ENCODE measurements at places on chromosomes 3 and 15. TPM values are rescaled to one million over a fixed set of nuclear protein-coding genes. Genes with fewer than 3 reads are reported as not detected.

The CLN6 gene
- polyA plus RNA-seq: 1.4 TPM

The MESP1 gene
- 0.32 TPM for polyA plus RNA-seq

The RAB5A gene
- 41.9 TPM for polyA plus RNA-seq

The FAM131A gene
- polyA plus RNA-seq: 4.3 TPM

The SLC12A1 gene
- polyA plus RNA-seq: not detected

The ANKRD63 gene
- polyA plus RNA-seq: not detected

The ISLR2 gene
- polyA plus RNA-seq: not detected

The ABHD17C gene
- 0.85 TPM for polyA plus RNA-seq

The CFAP92 gene
- polyA plus RNA-seq: not detected

The HRG gene
- not detected for polyA plus RNA-seq

DNA sequence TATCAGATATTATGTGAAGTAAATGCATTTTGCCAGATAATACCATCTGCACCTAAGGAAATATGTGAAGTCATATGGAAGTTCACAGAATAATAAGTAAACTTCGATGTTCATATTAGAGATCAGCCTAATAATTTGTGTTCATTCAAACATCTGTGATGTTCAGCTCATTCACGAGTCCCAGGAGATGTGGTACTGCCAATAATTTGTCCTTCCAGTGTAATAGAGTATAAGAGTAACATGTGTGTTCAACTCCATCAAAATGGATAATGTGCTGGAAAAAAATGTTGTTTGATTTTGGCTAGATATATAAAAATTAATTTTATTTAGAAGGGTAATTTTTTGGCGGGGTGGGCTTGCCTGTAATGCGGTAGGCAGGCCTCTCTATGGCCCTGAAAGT, 75.4 kb upstream of the ARL6 start:
- no peak for DNase-seq

GRCh38 chr3:134364936-134365765, 9.1 kb downstream of the AMOTL2 start:
- DNase-seq: no peak

GRCh38 chr3:136882571-136882970, 20.6 kb downstream of the NCK1 start:
- peak; percentile 33 for DNase-seq

GRCh38 chr3:137568880-137569279, 195.2 kb upstream of the SOX14 start:
- no peak for DNase-seq

GRCh38 chr3:65741540-65741939, 297.2 kb downstream of the MAGI1 start:
- DNase-seq: no peak

GRCh38 chr3:139286825-139287224, 57.0 kb upstream of the MRPS22 start:
- no peak for DNase-seq

DNA sequence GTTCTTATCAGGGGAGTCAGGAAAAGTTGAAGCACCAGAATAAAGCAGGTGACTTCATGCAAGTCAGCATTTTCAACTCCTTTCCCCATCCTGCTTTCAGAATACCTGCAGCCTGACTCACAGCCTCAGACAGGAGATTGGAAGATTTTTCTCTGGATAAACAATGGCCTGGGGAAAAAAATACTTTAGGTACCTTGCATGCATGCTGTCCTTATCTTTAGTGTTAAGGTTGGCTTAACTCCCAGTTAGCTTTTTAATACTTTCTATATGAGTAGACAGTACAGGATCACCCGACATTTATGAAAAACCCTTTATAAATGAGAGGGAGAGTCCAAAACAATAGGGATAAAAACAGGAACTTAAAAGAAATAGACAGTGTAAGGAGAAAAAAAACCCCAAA, 53.6 kb downstream of the PAK2 start:
- DNase-seq: no peak

- DNase-seq: no peak
These were observed 556.2 kb upstream of the SUCLG2 start for GRCh38 chr3:68210635-68211034.

DNA sequence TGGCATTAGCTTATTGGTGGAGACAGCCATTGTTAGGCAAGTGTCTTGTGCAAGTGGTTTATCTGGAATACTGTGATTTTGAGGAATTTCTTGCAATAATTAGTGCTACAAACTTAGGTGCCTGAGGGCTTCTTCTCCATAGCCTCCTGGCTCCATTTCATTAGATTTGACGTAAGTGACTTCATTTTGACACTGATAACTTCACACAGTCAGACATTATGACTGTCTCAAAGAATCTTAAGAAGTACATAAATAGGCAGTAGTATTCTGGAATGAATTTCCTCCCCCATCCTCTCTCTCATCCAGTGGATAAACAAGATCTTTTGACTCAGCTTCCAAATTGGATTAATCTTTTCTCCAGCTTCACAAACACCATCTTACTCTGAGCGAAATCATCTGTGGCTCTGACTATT, 19.0 kb downstream of the ARL14 start:
- DNase-seq: no peak

- no peak for DNase-seq
These were observed 32.6 kb upstream of the GYG1 start for GRCh38 chr3:148958696-148959095.

- DNase-seq: peak; percentile 36
These were observed 63.2 kb downstream of the AKAP13 start for GRCh38 chr15:85443593-85444087.

DNA sequence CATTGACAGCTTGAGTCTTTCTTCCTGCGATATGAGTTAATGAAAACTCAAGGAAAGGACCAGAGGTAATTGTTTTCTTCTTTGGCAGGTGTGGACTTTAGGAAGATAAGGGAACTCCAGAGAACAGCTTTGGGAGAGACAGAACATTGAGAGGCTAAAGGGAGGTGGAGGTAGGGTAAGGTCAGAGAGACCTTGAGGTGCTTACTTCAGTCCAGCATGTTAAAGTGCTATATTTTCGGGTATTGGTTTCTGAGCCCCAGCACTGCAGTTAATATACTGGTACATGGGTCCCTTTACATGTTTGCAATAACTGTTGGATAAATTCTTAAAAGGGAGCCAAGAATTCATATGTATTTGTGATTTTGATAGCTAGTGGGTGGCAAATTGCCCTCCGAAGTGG, 322.1 kb downstream of the THSD4 start:
- no peak for DNase-seq

GRCh38 chr3:123802007-123802625, 82.0 kb downstream of the MYLK start:
- no peak for DNase-seq

GRCh38 chr15:64051093-64051402, 4.8 kb upstream of the DAPK2 start:
- DNase-seq: no peak

- DNase-seq: no peak
These were observed 114.2 kb downstream of the PGPEP1L start for GRCh38 chr15:98893401-98893800.

DNA sequence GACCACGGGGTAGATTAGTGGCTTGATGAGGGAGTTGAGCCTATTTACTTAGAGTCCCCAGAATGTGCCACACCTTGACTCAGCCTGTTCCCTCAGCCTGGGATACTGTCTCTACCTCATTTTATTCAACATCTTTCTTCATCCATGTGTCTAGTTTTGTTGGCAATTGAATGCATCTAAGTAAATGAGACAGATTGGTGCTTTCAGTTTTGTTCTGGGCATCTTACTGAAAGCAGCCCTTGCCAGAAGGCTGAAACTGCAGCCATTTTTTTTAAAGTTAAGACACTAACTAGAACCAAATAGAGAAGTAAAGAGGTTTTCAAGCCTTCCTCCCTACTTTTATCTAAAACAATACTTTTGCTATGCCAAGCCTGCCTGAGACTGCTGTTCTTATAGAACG, 246.8 kb downstream of the SLCO3A1 start:
- DNase-seq: no peak

DNA sequence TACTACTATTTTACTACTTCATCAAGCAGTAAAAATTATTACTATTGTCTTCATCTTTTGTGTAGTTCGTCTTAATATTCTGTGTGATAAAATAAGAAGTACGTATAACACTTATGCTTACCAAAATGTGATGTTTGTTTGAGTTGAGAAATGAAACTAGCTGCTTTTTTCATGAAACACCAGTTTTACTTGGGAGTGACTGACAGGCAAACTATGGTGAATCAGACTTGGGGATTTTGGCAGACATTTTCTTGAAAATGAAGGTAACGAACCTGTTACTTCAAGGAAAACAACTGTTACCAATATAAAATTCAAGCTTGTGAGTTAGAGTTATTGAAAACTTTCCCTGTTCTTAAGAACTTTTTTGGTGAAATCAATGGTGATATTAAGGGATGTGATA, 10.3 kb downstream of the U2SURP start:
- DNase-seq: no peak

- DNase-seq: no peak
These were observed 36.8 kb downstream of the TMEM40 start for GRCh38 chr3:12722226-12722625.

GRCh38 chr3:128263946-128264345, 110.7 kb downstream of the EEFSEC start:
- DNase-seq: no peak

DNA sequence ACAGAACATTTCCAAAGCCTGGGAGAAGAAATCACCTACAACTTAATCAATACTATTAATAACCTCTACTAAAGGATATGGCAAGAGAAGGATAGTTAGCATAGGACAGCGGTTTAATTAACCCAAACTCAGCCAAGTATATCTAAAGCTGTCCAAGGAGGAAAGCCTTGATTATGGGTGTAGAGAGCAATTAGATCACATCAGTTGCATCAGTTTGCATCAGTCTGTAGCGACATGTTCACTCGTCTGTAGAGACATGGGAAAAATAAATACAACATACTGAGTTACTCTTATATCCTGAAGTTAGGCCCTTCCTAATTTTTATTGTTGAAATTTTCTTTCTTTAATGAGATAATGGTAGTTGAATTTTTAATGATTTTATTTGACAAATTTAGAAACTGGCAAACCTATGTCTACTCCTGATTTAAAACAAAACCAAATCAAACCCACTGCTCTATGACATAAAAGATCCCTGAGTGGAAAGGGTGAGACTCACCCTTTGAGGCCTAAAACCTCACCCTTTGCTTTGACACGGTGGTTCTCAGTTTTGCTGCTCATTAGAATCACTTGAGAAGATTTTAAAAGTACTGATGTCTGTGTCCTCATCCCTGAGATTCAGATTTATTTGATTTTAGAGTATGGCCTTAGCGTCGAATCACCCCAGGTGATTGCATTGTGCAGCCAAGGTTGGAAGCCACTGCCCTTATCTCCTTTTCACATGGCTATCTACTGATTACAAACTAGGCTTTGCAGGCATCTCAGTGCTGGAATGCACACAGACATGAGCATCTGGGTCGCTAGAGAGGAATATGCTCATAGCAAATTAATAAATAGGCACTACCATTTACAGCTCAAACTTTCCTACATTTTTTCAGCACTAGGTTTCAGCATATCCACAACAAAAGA, 2.8 kb upstream of the CLRN1 start:
- DNase-seq: no peak

All from CD4-positive, CD25-positive, alpha-beta regulatory T cell (primary cell).